ENCODE measurements at places on chromosomes 13 and 19. TPM values are rescaled to one million over a fixed set of nuclear protein-coding genes. Genes with fewer than 3 reads are reported as not detected.

NLRP9 gene
- not detected for total RNA-seq

NAPSA gene
- not detected for total RNA-seq

PALM gene
- total RNA-seq, result 10.2 TPM

KLK4 gene
- not detected for total RNA-seq

SHC2 gene
- total RNA-seq, result 4.3 TPM

LRRC8E gene
- 2.1 TPM for total RNA-seq

ZNF536 gene
- total RNA-seq, result 0.44 TPM
